ENCODE measurements at places on chromosomes 6 and 20.
A peak's percentile ranks its signal among the peaks of the same experiment; 100 is the strongest.

DNA sequence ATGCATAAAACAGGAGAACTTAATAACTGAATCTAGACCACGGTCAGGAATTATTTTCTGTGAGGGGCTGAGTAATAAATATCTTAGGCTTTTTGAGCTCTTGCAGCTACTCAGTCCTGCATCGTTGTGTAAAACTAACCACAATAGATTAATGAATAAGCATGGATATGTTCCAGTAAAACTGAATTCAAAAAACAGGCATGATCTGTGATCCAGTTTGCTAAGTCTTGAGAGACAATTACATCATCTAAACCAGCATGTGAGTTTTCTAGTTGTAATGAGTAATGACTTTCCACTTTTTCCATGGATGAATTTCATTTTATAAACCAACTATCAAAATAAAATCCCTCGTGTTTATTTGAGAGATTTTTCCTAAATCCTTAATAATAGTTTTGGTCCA is 336.8 kb downstream of the RFPL4B start:
- DNase-seq: no peak

- DNase-seq: no peak
Measured at GRCh38 chr20:58328836-58329235, 19.3 kb downstream of the RAB22A start.

DNA sequence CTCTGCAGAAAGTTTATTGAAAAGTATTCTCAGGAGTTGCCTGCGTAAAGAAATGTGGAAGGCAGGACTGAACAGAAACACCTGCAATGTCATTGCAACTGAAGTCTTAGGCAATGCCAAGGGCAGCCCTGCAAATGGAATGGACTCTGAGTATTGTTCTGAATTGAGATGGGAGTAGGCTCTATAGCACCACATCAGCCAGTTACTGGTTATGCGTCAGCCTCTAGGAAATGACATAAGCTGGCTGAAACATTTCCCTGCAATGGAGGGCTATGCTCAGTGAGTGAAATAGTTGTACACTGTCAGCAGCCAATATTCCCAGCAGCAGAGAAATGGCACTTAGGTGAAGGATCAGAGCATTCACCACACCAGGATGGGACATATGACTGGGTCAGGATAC is 13.8 kb upstream of the GJE1 start:
- DNase-seq: no peak

GRCh38 chr20:51871943-51872342 is 69.6 kb upstream of the SALL4 start:
- no peak for DNase-seq

DNA sequence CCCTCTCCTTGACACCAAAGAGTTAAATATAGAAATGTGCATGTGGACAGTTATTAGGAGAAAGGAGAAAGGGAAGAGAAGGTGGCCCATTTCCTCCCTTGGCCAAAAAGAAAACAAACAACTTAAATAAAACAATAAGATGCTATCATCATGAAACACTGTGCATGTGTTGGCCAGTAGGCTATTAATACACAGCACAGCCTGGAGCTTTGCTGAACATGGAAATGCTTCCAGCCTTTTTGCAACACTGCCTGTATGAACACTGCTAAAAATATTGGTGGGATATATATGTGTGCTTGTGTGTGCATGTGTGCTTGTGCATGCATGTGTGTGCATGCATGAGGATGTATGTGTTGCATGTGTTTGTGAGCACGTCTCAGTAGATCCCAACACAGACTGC is 100.4 kb downstream of the LY86 start:
- DNase-seq: no peak

DNA sequence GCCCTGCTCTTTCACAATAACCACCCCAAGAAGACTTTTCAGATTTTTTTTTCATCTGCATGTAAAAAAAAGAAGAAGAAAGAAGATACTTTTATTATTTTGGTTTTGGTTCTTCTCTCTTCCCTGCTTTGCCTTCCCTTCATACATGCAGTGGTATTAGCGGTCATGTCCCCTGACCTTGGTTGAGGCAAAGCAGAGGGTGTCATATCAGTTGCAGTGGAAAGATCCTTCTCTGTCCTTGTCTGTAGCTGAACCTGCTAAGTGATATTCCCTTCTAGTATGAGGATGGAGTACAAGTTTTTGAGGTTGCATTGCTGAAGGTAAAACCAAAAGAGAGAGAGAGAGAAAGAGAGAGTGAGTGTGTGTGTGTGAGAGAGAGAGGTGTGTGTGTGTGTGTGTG is 345.7 kb downstream of the UTRN start:
- DNase-seq: no peak

- no peak for DNase-seq
Measured at GRCh38 chr6:161901740-161902426, 628.0 kb upstream of the AGPAT4 start.

DNA sequence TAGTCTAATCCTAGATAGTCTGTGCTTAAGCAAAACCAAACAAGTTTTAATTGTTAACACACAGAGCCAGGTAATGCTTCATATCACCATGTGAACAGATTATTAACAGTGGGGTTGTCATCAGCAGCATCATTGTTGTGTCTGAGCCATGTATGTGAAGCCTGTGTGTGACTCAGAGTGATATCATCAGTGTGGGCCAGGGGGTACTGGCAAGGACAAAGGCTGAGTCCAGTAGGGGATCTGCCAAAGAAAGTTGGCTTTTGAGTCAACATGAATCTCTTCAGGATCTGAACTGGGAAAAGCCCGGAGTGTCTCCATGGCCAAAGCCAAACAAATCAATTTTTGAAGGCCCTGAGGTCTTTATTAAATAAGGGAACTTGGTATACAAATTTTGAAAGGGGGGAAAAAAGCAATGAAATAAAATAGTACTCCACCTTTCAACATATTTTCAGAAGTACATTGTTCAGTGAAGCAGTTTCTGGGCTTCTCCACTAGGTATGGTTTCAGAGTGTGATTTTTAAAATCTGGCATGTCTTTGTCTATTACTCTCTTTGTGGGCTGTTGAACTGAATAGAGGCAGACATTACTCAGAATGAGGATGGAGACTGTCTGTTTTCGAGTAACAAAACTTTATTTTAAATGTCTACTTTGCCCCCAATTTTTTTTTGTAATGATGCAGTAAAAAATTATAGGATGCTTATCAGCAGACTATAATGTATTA is 444.2 kb upstream of the JAG1 start:
- peak; percentile 85 for DNase-seq

GRCh38 chr20:13412806-13413445 is 191.9 kb downstream of the ISM1 start:
- no peak for DNase-seq

DNA sequence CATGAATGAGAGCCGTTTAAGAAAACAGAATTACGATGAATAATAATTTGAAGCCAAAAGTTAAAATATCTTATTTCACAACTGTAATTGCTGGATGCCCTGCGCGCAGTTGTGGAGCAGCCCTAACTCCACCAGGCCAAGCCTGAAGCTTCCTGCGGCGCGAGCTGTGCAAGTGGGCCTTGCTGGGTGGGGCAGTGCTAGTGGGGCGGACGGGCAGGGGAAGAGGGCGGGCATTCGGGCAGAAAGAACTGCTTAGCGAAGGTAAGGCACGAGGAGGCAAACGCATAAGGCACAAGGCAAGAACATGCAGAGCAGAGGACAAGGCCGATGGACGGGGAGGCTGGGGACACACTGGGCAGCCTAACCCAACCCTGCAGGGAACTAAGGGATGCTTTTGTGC is 2.3 kb downstream of the HLA-DQB2 start:
- no peak for DNase-seq

DNA sequence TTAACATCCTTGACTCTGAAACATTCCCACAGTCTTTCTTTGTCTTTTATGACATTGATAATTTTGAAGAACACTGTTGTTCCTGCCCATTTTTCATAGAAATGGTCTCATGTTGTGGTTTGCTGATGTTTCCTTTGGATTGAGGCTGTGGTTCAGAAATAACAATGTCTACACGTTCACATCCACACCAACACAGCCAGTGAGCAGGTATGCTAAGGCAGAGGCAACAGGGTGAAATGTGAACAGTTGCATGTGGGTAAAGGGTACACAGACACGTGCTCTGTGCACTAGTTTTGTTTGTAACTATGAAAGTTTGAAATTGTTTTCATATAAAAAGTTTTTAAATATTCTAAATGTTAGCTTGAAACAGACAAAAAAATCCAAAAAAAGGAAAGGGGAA is 78.4 kb downstream of the GINS1 start:
- no peak for DNase-seq

DNA sequence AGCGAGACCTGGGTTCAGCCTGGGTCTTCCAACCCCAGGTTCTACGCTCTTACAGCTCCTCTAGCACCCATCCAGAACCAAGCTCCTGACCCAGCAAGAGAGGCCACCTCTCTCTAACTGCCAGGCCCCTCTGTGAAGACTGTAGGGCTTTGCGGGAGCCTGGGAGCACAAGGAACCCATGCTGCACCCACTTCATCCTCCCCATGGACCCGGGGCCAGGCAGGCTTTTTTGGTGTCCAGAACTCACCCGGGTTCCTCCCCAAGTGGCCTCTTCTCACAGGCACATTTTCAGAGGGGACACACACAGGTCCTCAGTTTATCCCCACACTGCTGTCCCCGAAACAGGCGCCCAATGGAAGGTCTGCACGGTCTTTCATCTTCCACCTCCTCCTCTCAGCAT is 145.9 kb downstream of the SYNDIG1 start:
- no peak for DNase-seq

DNA sequence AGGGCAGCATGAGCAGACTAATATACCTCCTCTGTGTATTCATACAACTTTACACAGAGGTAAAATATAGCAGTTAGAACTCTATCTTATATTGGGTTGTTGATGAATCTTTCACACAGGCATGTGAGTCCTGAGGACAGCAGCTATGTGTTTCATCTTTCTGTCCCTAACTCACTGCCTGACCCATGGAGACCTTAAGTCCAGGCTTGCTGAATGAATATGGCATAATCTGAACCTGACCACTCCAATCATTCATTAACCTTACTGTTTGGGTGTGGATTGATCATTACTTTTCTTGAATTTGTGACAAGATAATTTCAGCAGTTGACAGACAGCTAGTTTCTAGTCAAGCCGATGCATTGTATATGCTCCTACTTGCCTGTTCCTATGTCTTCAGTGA is 27.3 kb upstream of the TSPYL1 start:
- DNase-seq: no peak

DNA sequence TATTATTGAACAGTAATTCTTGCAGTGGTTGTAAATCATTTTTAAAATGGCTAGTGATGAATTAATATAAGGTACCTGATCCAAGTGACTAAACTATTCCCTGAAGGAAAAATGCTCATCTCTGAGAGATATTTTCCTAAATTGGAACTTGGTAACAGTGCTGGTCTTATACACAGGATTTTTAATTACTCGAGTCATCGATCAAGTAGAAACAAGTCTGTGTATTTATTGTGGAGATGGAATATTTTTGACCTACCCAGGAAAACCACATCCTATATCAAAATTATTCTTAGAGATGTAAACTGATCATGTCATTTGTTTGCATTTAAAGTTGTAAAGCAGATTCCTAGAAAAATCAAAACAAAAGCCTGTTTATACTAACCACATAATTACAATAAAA is 166.9 kb downstream of the MOXD1 start:
- DNase-seq: no peak

DNA sequence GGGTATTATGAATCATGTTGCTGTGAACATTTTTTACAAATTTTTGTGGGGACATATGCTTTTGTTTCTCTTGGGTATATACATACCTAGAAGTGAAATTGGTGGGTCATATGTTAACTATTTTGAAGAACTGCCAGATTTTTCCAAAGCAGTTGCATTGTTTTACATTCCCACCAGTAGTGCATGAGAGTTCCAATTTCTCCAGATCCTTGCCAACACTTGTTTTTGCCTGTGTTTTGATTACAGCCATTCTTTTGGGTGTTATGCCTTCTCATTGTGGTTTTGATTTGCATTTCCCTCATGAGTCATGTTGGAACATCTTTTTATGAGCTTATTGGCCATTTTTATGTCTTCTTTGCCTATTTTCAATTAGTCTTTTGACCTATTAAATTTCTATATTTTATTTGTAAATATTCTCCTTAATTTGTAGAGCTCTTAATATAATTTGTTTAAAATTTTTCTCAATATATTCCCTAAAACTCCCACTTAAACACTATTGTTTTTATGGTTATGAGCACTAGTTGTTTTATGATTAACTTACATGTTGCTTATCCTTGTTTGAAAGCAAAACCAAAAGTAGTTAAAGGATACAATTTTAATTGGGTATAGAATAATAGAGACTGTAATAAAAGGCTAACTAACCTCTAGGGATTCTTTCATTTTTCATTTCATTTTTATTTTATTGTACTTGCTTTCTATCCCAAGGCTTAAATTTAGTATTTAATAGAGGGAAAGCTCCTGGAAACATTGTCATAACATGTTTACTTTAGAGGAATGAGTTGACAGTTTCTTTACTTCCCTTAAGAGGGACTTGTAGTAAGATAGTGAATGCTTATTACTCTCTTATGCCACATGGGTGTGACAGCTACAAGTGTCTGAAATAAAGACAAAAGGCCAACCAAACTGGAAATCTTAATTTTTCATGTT is 5.5 kb downstream of the UBR2 start:
- no peak for DNase-seq

Measured in RWPE2 (cell line).